Dermis blood vessel endothelial cell (primary cell): ENCODE measurements at places on chromosomes 4 and X. TPM values are rescaled to one million over a fixed set of nuclear protein-coding genes. Genes with fewer than 3 reads are reported as not detected.

Gene CCDC120
- 0.85 and 1.4 TPM in 2 replicates for total RNA-seq

DNA sequence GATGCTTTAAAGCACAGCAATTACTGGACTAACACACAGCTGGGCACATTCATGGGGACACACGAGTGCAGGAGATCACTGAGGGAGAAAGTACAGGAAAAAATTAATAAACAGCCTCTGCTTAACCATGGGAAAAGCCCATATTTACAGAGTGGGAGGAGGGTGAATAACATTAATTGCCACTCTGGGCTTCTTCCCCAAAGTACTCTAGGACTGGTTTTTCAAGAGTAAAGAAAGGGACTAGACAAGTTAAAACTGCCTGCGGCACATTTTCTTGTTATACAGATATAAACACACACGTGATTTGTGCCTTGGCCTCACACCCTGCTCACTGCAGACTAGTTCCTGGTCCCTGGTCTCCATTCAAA lies 179.7 kb upstream of the TET2 start:
- DNase-seq, result no peak

- DNase-seq, result no peak
Measured at GRCh38 chr4:71110499-71110898, 117.0 kb downstream of the DCK start.

DNA sequence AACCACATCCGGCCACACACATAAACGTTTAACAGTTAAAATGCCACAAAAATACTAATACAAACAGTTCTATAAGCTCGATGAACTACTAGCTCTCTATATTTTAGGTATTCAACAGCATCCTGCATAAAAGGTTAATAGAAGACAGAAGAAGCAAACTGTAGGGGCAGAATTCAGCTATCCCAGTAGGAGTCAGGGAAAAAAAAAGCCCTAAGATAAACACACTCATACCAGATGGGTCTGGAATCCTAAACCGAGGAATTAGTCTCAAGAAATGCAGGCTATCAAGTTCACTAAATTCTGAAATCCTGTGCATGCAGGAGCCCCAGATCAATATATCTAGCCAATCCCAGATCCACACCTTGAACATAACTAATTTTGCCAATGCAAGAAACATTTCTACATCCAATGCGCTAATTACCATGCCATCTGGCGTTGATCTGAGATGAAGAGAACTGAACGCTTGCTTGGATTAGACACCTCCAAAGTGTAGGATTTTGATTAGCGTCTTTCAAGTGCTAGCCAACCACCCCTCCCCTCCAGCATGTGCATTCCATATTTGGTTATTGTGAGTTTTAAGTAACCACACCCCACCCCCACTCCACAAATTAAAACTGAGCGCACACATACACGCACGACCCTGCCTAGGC lies 512.2 kb upstream of the INTU start:
- DNase-seq, result no peak

- DNase-seq, result no peak
Measured at GRCh38 chrX:148466292-148466691, 34.1 kb upstream of the AFF2 start.

- DNase-seq, result no peak
Measured at GRCh38 chr4:58602731-58603359, 1492.7 kb upstream of the IGFBP7 start.

- DNase-seq, result no peak
Measured at GRCh38 chr4:143195581-143195980, 10.9 kb downstream of the USP38 start.

DNA sequence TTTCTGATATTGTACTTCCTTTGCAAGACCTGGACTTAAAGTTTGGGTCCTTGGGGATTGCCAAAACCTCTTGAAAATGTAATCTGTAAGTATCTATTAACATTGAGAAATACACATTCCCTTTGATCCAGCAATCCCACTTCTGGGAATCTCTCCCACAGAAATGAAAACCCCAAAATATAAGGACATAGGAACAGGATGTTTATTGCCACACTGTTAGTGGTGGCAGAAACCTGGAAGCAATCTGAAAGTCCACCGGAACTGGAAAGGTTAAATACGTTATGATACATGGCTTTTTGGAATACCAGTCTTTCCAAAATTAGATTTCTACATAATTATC lies 71.2 kb upstream of the STX18 start:
- DNase-seq, result no peak
